ENCODE measurements at places on chromosomes 7 and 10.
A peak's percentile ranks its signal among the peaks of the same experiment; 100 is the strongest.

DNA sequence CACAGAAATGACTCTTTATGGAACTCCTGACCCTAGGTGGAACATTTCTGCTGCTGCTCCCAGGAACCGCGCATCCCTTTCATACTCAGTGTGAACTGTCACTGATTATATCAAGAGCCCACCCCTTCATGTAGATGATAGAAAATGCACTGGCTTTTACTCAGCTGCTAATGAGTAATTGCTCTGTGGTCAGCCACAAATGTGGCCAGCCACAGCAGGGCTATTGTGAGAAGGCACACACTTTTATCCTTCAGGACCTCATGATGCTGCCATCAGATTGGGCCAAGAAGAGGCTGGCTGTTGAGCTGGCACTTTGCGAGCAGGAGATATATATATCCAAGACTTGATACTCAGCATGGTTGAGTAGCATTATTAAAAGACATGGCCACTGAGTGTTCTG lies 124.7 kb downstream of the CFAP58 start:
- no peak for DNase-seq

DNA sequence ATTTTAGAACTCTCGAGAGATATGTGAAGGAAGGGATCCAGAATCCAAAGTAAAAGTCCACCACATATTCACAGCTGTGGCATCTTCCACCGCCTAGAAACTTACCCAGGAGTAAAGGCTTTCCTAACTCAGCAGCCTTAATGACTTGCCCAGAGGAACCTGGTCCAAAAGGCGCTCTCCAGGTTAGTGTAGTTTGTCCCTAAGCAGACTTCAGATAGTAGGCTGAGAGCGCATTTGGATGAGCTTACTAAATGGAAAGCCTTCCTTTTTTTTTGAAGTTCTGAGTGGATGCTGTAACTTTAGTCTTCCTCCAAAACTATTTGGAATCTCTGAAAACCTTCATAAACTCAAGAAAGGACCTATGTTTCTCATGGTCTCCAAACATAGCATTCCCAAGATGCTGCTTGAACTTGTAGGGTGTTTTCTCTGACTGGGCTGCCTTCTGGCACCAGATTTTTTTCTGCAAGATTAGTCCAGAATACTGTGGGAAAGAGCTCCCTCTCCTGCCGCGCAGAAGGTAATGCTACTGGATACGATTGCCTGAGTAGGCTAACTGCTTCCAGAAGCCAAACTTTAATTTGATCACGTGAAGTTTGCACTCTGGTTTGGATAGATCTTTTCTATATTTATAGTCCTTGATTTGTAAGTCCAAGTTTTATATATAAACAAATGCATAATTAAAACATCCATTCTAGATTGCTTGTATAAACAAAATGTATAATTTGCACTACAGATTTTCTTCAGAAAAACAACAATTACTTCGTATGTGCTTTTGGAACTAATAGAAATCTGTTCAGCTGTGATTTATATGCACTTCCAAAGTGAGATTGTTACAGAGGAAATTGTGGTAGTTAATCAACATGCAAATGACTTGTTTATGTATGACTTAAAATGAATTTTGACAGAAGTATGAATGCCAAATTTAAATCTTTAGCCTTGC lies 19.6 kb upstream of the GPR37 start:
- DNase-seq = peak; percentile 75

DNA sequence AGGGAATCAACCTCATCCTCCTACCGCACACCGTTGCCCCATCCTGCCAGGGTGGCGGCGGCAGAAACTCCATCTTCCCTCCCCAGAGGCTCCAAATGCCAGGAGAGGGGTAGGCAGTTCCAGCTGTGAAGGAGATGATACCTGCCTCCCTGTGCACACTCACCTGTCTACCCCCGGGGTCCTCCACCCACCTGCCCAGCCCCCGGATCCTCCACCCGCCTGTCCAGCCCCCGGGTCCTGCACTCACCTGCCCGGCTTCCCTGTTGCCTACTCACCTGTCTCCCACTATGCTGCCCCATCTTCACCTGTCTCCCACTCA lies 13.4 kb upstream of the DNAAF5 start:
- DNase-seq = no peak

GRCh38 chr10:121865554-121865953 lies 62.3 kb downstream of the ATE1 start:
- no peak for DNase-seq

All from putamen (tissue), 1 donor.